ENCODE measurements at places on chromosomes 1 and 21.

DNA sequence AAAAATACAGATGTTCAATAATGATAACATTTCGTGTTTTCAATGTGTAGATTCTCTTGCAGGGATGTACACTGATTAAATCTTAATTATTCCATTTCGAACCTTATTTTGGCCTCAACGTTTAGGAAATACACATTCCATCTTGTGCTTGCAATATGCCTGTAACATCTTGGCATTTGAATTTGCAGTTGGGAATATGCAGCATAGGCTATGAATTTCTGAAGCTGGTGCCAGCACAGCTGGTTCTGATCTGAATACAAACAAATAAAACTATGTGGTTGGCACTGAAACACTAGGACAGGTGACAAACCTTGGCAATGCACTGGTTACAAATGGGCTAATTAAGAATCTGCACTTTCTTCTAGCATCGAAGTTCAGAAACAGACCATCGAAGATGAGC lies 108.4 kb downstream of the ERG start:
- no peak for DNase-seq

DNA sequence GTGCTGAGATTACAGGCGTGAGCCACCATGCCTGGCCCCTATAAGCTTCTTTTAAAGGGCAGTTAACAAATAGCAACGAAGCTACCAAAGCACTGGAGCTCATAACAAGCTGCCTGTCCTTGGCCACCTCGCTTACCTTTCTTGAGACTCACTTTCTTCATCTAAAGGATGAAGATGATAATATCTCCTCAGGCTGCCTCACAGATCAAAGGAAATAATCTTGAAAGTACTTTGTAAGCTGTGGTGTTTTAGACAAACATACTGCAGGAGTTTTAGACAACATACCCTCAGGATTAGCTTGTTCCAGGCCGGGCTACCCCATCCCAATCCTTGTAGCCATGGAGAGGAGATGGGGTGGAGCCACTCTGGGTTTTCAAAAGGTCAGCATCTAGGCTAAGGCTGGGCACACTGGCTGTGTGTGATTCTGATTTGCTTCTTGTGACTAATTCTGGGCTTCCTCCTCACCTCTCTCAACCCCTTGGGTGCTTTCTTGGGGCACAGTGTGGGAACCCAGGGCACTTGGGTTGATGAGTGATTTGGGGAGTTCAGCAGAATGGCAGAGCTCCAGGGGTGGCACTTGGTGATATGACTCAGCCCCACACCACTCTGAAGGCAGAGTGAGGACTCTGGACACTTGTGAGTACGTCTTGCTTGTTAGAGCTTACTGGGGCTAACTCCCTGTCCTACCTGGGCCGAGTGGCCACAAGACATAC lies 5.2 kb downstream of the GPR25 start:
- peak; percentile 47 for DNase-seq

DNA sequence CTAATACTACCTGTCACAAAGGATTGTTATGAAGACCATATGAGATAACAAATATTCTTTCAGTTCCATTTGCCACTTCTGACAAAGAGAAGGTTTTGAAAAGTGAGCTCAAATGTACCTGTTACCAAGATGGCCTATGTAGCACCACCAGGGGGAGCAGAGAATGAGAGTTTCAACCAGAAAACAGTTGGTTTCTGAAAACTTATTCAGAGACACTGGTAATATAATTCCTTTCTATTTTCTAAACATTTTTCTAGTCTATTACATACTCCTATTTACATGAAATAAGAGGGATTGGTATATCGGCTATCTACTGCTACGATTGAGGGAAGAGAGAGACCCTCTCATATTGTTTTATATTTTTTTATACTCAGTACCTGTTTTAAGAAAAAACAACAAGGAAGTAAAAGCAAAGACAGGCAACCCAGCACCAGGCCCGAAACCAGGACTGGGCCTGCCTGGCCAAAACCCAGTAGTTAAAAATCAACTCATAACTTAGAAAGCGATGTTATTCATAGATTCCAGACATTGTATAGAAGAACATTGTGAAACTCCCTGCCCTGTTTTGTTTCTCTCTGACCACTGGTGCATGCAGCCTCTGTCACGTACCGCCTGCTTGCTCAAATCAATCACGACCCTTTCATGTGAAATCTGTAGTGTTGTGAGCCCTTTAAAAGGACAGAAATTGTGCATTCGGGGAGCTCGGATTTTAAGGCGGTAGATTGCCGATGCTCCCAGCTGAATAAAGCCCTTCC lies 48.3 kb downstream of the IL23R start:
- peak; percentile 43 for DNase-seq

- DNase-seq, result no peak
Observed at GRCh38 chr1:92291372-92291999, 7.3 kb downstream of the GLMN start.

DNA sequence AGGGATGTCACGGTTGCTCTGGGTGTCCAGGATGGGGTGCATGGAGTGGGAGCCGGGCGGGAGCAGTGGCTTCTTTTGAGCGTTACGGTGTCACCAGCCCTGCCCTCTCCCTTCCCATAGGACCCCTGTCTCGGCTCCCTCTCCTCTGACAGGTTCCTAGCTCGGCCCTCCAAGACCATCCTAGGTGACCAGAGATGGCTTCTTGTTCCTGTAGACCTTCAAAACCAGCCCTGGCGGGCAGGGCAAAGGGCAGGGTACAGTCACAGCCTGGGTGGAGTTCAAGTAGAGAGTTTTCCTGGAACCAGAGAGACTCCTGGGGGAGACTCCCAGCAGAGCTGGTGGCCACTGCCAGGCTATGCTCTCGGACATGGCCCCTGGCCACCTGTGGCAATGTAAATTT lies 345.6 kb upstream of the AJAP1 start:
- DNase-seq, result no peak

DNA sequence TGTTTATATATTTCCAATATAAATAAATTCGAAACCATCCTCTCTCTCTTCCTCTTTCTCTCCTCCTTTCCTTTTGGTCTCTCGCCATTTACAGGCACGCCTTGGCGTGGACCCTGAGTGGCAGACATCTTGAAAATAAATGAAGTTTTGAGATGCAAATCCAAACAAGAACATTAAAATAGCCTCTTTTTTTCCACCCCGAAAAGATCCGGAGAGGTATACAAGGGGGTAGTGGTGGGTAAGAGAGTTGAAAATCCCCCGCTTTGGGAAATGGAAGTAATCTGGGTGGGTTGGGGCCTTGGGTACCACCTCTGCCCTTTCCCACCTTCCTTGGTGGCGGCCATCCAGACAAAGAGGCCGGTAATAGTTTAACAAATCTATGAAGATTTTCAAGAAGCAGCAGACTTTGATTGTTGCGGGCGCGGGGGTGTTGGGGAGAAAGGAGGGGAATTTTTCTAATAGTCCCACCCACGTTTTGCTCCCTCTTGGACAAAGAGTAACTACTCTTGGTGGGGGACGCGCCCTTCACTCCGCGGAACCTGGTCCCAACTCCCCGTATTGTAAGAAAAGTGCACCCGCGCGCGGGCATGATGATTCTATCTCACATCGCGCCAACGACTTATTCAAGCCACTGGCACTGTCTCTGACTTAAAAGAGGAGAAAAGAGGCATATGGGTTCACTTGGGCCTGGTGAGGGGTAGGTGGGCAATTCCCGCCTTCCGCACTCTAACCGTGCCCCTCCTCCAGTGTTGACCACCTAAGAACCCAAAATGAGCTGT lies 4.0 kb upstream of the FOXD3 start:
- no peak for DNase-seq

Measured in activated CD4-positive, alpha-beta T cell treated with anti-CD3 and anti-CD28 coated beads, Interleukin-2, amount 50 U/mL, for 4 hours (primary cell).